ENCODE measurements at places on chromosomes 1 and 21.

- no peak for DNase-seq
Measured at GRCh38 chr1:227234998-227235405, 83.3 kb downstream of the CDC42BPA start.

DNA sequence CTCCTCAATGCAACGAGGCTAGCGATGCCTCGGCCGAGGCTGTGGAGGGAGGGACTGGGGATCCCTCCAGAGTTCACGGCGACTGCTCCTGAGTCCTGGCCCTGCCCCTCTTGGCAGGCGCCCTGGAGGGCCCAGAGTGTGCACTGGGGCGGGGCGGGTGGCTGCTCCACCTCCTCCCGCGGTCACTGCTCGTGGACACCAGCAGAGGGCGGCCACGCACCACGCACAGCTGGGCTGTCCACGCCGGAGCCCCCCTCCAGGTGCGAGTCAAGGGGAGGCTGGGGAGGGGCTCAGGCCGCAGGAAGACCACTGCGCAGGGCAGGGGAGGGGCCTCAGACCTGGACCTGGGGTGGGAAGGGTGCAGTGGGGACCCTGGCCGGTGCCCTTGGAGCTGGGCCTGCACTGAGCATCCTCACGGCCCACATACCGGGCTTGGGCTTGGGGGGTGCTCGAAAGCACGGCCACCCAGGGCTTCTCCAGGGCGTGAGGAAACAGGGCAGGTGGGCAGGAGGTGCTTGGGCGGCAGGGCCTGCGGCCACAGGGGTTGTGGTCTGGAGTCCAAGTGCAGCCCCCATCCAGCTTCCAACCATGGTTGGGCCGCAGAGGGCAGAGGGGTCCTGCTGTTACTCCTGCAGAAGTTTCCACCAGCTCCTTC is 20.6 kb upstream of the TTC34 start:
- peak; percentile 9 for DNase-seq

DNA sequence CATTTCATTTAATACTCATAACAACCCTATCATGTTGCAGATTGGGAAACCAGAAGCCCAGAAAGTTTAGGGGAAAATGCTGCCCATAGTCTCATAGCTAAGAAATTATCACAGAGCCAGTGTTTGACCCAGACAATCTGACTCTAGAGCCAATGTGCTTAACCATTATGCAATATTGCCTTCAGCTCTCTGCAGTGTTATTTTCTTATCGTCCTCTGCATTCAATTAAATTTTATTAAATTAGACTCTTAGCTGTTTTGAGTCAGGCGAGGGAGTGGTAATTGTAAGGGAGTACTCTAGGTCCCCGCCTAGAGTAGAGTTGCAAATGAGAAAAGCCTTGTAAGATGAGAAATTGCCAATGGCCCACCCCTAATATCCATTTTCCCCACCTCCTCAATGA is 191.1 kb downstream of the TTLL7 start:
- no peak for DNase-seq

DNA sequence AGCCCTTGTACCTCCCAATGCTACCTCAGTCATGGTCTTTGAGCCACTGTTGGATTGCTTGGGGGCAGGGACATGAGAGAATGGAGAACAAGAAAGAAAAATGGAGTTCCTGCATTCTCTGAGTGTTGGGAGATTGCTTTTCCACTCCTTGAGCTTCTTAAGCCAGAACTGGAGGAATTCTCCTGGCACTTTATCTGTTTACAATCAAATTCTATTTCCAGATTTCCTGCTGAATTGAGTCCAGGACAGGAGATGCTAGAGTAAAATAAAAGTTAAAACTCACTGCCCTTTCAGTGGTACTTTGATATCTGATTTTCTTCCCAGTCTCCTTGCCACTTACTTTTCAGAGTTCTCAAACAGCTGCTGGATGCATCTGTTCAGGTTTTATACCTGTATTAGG is 24.4 kb upstream of the DEPDC1 start:
- DNase-seq, result no peak

DNA sequence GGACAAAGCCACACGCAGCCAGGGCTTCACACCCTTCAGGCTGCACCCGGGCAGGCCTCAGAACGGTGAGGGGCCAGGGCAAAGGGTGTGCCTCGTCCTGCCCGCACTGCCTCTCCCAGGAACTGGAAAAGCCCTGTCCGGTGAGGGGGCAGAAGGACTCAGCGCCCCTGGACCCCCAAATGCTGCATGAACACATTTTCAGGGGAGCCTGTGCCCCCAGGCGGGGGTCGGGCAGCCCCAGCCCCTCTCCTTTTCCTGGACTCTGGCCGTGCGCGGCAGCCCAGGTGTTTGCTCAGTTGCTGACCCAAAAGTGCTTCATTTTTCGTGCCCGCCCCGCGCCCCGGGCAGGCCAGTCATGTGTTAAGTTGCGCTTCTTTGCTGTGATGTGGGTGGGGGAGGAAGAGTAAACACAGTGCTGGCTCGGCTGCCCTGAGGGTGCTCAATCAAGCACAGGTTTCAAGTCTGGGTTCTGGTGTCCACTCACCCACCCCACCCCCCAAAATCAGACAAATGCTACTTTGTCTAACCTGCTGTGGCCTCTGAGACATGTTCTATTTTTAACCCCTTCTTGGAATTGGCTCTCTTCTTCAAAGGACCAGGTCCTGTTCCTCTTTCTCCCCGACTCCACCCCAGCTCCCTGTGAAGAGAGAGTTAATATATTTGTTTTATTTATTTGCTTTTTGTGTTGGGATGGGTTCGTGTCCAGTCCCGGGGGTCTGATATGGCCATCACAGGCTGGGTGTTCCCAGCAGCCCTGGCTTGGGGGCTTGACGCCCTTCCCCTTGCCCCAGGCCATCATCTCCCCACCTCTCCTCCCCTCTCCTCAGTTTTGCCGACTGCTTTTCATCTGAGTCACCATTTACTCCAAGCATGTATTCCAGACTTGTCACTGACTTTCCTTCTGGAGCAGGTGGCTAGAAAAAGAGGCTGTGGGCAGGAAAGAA is 8.1 kb downstream of the PSRC1 start:
- no peak for DNase-seq

DNA sequence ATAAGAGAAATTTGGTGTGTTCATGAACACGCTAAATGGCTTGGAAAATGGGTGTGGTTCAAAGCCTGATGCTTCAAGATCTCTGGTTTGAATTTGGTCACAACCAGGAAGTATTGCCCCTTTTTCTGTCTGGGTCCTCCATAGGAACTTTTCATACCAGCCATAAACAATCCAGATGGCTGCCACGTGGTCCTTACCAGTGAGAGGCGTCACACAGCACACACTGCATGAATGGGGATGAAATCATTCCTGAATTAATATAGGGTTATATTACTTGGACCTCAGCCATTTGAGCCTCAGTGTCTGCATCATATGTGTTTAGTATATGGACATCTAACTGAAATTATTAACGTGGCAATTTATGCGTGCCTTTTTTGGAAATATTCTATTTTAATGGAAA is 64.0 kb downstream of the PRRX1 start:
- no peak for DNase-seq

- no peak for DNase-seq
Measured at GRCh38 chr21:37503848-37504467, 137.4 kb downstream of the DYRK1A start.

DNA sequence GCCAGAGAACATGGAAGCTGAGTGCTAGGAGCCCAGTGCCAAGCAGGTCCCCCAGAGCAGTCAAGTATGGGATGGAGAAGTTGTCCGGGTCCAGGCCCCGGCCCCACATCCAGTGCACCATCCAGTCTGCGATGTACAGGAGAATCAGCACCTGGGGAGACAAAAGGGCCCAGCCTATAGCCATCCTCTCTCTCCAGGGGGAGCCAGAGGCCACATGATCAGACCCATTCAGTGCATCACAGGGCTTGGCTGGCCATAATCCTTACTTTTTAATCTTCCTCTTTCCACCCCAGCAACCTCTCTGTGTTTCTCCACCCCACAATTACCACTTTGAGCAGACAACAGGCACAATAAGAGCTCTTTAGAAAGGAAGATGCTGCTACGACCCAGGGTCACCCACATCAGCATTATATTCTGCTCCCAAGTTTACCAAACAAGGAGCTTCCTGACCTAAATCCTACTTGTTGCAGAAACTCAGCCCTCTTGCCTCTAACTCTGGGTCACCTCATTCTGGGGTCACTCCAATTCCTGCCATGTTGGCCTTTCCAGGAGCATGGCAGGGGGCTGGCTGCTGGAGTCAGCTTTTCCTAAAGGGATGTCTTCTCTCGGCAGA is 16.4 kb upstream of the RAB29 start:
- DNase-seq, result no peak

GRCh38 chr1:90708236-90708786 is 8.8 kb downstream of the BARHL2 start:
- DNase-seq, result no peak

GRCh38 chr1:84585803-84586202 is 11.6 kb upstream of the CTBS start:
- DNase-seq, result no peak

DNA sequence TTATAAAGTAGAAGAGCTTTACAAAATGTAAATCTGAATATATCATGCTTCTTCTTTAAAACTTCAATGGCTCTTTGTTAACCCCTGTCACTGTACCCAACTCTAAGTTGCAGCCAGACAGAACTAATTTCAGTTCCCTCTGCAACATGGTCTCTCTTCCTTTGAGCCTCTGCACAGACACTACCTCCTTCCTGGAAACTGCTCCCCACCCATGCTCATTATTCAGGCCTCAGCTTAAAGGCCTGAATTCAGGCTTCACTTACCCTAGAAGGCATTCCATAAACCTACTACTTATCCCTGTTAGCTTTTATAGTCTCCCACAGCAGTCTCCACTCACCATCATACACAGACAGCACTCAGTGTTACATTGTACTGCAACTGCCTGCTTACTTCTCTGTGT is 2.6 kb upstream of the EEIG2 start:
- no peak for DNase-seq

DNA sequence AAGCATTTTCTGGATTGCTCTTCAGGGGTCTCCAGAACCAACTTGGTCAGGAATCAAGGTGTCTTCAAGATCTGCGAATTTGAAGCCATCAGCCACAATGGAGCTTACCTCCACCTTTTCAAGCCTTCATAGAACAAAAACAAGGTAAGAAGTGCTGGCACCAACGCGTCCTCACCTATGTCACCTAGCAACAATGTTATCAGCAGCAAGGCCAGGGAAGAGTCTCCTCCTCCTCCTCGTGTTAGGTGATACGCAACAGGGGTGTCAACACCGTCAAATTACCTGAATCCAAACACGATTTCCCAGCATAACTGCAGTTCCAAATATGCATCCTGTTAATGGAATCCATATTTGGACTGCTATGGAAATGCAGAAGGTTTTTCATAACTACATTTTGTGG is 4.1 kb upstream of the TIAM1 start:
- DNase-seq, result no peak

- DNase-seq, result no peak
Measured at GRCh38 chr1:115332813-115333608, 5.0 kb downstream of the NGF start.
